ENCODE measurements at places on chromosomes 1 and 21.

GRCh38 chr1:152774875-152775274, at the start of gene LCE1F:
TSS of gene LCE1F (plus strand) at chr1:152775140. CDS start at chr1:152776372, 1,232 bp downstream.
- ATAC-seq = no peak

DNA sequence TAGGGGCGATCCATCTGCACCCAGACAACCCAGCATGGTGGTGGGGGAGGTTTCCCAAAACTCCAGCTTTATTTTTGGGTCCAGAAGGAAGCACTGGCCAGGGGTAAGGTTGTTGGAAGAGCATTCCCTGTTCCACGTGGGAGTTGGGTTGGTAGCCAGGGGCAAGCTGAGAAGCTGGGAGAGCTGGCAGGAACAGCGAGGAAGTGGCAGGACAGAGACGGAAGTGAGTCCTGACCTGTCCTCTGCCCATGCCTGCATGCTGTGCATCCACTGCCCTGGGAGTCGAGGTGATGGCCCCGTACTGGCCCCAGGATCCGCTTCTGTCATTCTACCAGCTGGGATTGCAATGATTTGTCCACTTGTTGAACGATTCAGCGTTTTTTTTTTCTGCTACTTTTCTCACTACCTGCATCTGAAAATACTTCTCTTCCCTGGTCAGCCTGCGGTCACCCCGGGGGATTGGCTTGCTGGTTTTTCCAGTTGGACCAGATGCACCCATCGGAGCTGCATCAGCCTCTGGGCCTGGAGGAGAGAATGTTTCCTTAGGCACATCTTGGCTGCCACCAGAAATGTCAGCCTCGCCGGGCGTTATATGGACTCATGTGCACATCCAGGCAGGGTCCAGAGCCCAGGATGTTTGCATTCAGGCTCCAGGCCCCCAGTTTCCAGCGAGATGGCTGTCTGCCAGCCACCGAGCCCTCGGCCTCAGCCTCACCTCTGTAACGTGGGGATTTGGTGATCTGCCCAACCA, 28.3 kb upstream of the TMPRSS2 start:
- ATAC-seq = no peak

DNA sequence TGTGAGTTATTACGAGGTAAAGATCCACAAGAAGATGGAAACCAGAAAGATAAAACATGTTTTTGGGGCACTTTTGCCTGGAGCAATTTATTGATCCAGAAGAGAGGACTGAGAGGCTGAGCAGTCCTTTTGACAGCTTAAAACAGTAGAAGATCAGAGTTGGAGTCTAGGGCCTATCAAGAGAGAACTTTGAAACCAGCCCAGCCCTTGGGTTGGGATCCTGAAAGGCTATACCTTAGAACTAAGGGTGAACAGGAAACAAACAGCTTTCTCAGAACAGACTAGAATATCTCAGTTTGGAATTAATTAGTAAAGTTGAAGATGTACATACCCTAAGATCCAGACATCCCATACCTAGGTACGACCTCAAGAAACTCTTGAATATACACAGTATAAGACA, 89.6 kb downstream of the ZZZ3 start:
- ATAC-seq = no peak

DNA sequence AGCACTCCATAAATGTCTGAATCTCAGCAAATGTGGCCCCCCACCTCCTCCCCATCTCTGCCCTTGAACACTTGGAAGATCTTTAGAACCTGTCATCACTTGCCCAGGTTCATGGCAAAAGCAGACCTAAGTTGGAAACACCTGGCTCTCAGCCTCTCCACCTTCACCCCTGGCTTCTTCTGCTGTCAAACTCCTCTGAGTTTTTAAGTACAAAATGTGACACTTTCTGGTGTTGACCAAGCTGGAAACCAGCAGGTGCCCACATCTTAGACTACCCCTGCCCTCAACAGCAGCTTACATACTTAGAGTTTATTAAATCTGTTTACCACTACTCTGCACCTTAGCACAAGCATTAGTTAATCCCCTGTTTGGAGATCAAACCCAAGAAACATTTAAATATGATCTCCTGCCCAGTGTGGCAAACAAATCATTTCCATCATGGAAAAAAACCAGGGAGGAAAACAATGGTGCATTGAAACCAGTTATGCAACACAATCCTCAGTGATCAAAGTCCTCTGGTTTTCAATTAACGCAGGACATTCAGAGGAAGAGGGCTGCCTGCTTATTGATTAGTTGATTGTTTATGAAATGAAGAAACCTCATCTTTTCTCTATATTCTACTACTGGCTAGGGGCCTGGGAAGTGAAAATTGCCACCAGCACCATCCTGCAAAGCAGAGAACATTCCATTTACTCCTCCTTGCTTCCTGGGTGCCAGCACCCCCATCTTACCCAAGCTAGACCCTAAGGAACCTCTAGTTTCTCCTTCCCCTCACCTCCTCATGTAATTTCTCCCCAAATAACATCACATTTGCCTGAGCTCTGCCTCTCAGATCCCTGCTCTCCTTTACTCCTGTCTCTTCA, 139.4 kb upstream of the RAB4A start:
- no peak for ATAC-seq

- ATAC-seq = no peak
These were observed 20.4 kb upstream of the TNR start for GRCh38 chr1:175763797-175764196.

- ATAC-seq = no peak
These were observed 14.0 kb downstream of the IFI16 start for GRCh38 chr1:159023723-159024122.

DNA sequence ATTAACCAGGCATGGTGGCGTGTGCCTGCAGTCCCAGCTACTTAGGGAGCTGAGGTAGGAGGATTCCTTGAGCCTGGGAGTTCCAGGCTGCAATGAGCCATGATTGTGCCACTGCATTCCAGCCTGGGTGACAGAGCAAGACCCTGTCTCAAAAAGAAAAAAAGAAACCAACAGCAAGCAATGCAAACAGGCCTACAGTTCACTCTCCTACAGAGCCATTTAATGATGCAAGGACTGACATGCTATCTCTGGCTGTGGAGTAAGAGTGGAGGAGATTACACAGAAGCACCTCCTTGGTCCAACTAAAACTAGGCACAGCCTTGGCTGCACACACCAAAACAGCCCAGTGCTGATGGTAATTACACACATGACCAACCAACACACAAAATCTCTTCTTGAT, 127.5 kb upstream of the SOD1 start:
- ATAC-seq = no peak

DNA sequence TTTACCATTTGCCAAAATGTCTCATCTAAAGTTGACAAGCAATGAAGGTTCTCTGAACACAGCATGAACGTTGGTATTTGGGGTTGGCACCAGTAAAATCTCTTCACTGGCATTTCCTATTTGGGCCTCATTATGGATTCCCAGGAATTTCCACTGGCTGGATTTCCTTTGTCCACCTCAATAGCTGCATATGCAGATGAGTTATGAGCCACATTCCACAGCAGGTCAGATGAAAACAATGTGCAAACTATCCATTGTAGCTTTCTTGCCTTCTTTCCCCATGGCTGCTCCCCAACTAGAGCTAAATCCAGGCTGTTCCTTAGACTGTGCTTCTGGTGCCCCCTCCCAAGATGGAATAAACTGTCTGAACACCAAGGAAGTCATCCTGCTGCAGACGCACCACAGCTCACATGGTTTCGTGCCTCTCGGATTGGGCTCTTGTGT, 168.1 kb upstream of the FGGY start:
- peak; percentile 88 for ATAC-seq

DNA sequence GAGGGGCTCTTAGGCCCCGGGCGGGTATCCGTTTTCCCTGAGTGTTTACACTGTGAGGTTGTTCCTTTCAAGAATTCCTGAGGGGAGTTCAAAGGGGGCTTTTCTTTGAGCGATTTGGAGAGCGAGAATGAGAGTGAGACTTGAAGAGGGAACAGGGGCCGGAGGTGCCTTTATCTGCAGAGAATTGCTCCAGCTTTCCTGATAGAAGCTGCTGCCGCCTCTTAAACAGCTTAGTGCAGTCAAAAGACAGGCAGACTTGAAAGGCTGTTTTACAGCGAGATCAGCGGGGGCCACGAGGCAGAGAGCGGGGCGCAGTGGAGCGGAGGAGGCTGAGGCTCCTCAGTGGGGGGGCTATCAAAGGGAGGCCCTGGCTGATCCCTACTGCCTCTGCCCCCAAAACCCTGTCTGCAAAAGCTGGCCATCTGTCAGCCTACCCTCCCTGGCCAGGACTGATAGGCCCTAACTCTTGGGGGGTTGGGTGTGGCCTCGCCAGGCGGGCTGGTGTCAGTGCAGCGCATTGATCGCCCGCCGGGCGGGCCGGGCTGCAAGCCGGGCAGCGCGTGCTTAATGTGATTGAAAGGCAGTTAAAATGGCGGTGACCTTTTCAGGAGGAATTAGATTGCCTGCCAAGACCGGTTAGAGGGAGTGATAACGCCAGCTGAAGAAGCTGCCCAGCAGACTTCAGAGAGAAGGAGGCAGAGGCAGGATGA, 36.4 kb downstream of the TMEM53 start:
- no peak for ATAC-seq

DNA sequence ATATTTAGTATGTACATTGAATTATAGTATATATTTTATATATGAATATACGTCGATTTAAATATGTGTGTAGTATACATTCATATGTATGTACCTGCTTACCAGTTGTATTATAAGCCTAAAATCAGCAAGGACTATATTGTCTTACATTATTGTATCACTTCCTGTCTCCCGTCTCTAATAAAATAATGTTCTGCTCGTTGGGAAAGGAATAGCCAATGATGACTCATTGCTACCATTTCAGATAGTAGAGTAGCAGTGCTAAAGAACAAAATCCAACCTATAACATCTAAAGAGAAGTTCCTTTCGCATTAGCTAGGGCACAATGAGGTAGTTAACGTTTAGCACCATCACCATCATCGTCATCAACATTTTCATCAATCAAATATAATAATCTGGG, 39.9 kb upstream of the SMYD2 start:
- no peak for ATAC-seq

DNA sequence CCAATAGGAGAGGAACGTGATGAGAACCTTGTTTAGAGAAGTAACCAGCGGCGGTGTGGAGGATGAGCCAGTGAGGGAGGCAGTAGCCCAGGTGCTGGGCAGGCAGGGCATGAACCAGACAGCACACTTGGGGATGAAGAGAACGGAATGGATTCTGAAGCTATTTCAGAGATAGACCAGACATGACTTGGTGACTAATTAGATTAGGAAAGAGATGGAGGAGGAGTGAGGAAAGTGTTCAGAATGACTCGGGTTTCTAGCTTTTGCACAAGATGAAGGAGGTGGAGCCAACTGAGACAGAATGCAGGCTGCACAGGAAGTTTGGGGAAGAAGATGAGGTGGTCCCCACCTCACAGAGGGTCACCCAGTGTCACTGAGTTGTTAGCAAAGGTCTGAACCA, 5.1 kb downstream of the PEF1 start:
- peak; percentile 78 for ATAC-seq

GRCh38 chr1:202010180-202011015, at the start of gene ELF3:
TSS of gene ELF3 (plus strand) at chr1:202010587. CDS start at chr1:202011137, 550 bp downstream.
- peak; percentile 4 for ATAC-seq

- peak; percentile 91 for ATAC-seq
These were observed 1.3 kb upstream of the SYT6 start for GRCh38 chr1:114154963-114155322.

DNA sequence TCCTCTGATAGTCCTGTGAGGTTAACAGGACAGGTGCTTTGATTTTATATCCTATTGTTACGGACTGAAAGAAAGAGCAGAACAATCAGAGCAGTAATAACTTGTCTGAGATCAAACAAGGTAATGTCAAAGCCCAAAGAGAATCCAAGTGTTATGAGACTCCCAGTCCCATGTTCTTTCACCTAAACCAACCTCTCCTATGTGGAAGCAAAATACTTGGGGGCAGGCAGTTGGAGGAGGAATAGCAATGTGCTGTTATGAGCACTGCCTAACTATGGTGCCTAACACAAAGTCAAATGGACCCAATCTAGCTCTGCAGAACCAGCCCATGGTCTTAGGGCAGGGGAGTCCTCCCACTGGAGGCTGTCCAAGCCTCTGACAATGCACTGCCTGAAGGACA, 28.1 kb downstream of the ACBD3 start:
- no peak for ATAC-seq

GRCh38 chr1:84442256-84442655, 36.8 kb upstream of the RPF1 start:
- ATAC-seq = peak; percentile 97

DNA sequence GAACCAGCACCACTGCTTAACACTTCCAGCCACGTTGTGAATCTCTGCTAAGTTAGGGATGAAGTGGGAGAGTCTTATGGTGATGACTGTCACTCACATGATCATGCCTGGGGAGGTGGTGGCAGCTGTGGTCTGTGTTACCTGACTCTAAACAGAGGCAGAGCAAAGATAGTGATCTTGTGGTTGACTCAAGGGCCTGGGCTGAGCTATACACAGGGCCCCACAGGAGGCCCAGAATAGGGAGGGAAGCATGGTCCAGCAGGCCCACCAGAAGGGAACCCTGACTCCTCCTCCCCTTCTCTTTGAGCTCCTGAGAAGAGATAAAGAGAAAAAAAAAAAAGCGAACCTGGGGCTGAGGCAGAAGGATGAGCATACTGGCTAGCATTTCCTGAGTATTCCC, 55.0 kb downstream of the PLXNA2 start:
- ATAC-seq = no peak

DNA sequence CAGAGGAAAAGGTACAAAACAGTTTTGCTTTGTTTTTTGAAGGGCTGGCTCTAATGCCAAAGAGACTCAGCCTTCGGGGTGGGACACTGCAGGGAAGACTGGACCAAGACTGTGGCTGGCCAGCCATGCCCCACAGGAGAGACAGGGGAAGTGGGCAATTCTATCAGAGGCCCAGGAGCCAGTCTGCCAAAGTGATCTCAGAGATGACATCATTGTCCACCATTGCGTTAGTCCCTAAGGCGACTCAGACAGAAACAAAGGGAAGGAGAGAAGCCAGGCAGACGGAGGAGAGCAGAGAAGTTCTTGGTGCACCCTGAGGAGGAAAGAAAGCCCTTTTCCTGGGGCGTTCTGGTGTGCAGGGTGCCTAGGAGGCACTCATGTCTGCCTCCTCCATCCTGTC, 26.4 kb downstream of the OPTC start:
- peak; percentile 37 for ATAC-seq

DNA sequence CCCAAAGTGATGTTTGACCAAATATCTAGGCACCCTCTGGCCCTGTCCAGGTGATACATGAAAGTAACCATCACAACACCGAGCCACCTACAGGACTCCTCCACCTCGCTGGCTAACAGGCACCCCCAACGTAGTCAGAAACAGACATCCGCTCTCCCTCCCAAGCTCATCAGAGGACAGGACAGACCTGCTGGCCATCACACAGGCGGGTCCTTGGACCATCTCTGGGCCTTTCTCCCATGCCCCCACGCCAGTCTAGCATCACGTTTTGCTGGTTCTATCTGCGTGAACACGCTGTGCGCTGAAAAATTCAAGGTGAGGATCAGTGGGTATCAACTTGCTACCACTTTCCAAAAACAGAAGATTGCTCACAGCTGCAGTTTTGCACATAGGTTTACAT, 21.4 kb upstream of the ADARB1 start:
- ATAC-seq = no peak

DNA sequence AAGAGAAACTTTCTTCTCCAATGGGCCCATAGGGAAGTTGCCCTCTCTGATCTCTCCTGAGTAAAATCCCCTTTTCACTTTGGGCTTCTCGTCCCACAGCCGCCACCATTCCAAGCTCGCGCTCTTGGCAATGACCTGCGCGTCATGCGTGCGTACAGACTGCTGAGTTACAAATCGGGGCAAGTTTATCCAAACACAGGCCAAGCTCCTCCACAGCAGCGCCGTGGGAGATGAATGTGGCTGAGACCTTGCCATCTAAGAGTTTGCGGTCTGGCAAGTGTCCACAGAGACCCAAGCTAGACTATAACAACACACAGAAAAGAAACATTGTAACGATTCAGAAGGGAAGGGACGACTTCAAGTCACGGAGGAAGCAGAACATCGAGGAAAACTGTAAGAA, 116.3 kb upstream of the SOD1 start:
- no peak for ATAC-seq
